8988T (cell line): ENCODE measurements at places on chromosomes 13 and 19.

DNA sequence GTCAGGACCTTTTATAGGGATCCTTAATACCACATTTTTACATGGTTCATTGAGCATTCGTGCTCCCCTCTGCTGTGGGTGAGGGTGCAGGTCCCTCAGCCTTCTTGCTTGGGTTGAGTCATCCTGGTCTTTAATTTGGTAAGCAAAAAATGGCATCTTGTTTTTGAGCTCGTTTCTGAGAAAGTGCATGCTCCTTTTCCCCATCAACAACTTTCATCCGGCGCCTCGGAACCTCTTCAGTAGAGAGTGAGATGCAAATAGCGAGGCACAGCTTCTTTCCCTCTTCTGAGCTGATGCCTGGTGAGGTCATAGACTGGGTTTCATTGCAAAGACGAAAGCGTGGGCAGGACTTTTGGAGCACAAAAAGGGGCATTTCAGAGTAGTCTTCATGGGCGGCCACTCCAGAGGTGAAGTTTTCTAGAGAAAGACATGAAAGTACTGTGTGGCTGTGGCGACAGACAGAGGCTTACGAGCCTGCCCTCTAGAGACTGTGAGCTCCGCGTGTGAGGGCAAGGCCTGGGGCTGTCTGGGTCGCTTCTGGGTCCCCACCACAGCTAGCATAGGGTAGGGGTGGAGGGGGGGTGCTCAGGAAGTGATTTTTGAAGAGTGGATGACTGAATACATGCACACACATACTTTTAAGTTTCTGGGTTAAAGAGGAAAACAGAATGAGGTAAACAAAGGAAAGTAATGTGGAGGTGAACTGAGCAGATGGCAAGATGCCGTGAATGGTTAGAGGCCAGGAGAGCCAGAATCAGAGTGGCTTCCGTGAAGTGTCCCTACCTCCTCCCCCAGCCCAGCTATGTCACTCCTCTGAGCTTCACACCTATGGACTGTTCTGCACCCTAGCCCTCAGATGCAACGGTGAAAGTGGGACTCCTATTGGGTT, 44.3 kb downstream of the BBC3 start:
- no peak for DNase-seq

GRCh38 chr13:60044321-60044720, 119.4 kb downstream of the DIAPH3 start:
- no peak for DNase-seq

DNA sequence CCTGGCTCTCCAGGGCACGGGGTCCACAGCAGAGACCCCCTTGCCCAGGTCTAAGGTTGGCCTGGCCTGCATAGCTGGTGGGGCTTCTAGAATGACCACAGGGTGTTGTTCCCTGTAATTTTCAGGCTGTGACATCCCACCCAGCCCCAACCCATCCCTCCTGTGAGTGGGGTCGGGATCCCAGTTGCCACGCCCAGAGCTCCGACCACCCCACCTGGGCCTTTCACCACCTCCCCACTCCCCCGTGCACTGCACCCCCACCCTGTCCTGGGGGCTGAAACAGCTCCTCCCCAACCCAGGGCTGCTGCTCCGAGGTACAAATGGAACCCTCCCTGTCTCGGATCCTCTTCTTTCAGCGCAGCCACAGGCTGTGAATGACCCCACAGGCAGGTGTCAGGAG, 8.4 kb upstream of the SLC7A10 start:
- no peak for DNase-seq

DNA sequence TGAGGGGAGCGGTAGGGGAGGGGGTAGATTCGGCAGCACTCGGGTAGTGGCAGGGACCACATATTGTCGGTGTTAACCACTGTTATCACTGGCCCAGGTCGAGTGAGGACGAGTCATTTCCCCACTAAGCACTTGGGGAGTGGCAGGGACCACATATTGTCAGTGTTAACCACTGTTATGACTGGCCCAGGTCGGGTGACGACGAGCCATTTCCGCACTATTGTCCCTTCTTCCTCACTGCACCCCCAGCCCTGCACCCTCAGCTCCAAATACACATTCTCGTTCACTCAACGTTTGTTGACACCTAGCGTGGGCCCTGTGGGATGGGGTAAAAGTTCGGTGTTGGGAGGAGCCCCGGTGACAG, 467 bp upstream of the CLN5 start:
- DNase-seq: no peak

GRCh38 chr13:113843063-113843654, 20.7 kb downstream of the GAS6 start:
- DNase-seq: no peak

GRCh38 chr19:18340990-18341868, 831 bp downstream of the PGPEP1 start:
- peak; percentile 61 for DNase-seq

DNA sequence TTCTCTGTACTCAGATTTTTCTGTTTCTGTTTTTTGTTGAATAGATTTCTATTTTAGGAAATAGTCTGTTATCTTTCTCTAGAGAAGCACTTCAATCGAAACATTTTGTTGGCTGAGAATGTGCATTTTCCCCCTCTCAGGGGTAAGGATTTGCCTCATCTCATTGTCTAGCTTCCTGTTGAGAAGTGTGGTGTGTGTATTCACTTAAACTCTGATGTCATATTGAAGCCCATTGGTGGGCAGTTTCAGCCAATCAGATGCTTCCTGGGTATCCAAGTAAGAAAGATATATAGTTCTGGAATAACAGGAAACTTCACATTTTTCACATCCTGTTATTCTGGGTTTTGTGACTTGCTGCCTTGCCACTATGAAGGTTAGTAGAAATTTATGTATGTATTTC, 87.6 kb downstream of the ARHGEF7 start:
- DNase-seq: no peak

DNA sequence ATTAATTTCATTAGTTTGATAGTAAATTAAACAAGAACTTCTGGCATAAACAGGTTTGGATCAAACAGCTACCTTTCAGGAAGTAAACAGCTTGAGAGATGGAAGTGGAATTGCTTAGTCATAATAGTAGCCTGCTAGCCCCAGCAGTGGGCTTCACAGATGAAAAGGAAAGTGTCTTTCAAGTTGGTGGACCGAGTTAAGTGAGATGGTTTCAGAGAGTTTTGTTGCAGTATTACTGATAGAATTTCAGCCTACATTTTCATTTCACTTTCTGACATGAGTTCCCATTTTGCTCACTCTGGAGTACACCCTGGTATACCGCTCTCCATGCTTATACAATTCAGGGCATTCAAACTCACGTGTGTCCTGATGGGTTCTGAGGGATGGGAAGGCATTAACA, 2.0 kb upstream of the PTOV1 start:
- no peak for DNase-seq

DNA sequence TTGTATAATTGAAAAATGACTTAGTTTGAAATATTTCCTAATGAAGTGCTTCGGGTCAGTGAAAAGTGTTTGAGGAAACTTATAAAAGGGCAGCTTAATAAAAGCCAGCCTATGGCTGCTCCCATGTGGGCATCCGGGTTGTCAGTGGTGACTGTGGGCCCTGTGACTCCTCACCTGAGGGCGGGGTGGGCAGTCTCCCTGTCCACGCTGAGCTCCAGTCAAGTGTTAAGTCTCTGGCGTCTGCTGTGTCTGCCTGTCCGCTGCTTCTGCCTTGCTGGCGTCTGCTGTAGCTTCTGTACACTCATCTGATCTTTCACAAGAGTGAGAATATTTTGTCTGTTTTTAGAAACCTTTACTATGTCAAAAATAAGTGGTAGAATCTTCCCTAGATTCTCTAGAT, 7.1 kb downstream of the LAMP1 start:
- no peak for DNase-seq

DNA sequence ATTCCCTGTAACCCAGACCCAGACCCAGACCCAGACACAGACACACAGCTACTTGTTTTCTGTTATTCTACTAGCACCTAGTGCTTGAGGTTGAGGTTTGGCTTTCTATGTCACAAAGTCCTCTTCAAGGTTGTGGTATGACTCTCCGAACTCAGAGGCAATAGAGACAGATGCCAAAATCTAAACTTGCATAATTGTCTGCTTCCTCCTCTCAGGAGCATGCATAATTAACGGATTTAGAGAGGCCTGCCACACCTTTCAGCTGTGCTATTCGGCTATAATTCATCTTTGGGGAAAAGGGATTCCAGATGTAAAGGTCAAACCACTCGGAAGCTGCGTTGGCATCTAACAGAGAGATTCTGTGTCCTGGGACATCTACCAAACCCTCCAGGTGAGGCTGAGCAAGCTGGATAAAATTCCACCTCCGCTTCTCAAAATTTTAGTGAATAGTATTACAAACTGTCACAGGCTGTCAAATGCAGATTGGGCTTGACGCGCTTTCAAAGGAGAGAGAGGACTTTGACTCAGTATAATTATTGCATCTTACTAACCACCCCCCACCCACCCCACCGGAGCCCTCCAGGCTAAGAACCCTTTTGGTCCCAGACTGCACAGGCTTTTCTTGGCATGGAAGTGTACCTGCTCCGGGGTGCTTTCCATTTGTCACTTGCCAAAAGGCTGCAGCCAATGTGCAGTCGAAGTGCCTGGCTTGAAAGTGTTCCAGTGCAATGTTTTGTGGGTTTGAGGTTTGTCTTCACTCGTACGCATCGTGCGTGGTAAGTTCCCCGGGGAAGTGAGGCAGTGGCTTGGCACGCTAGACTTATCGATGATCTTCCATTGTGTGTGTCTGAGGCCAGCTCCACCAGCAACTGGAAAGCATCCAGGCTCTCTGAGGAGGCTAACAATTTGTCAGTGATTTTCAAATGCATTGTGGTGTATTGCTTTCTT, 194.1 kb downstream of the TDRD3 start:
- DNase-seq: no peak

GRCh38 chr19:14561847-14562351, 10.0 kb downstream of the NDUFB7 start:
- no peak for DNase-seq

DNA sequence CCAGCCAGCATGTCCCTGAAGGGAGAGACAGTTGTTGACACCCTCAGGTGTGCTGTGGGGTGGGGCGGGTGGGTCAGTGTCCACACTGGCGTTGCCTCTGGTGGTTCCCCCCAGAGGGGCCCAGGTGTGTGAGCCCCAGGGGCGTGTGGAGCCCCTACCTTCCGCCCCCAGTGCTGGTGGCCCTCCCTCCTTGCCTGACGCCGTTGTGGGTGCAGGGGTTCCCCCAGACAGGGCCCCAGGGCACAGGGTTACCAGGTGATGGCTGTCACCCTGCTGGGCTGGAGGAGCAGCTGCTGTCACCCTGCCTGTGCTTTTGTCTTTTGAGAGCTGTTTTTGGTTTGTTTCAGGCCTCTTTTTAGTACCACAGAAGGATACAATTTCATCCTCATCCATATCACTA, 27.2 kb downstream of the ATP4B start:
- no peak for DNase-seq

DNA sequence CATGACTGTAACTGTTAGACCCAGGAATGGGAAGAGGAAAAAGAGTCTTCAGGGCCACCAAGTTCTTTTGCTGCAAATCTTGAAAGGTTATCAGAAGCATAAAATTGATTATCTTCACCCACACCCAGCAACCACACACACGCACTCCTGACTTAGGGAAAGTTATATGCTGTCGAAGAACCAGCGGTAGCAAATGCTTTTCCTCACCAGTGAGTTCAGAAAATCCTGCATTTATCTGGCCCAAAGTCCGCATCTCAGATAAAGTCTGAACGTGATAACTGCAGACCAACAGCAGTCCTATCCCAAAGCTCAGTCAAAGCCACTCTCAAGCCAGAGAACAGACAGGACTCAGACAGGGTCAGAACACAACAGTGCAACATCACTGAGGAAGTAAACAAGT, 115.6 kb downstream of the IRS2 start:
- DNase-seq: no peak

DNA sequence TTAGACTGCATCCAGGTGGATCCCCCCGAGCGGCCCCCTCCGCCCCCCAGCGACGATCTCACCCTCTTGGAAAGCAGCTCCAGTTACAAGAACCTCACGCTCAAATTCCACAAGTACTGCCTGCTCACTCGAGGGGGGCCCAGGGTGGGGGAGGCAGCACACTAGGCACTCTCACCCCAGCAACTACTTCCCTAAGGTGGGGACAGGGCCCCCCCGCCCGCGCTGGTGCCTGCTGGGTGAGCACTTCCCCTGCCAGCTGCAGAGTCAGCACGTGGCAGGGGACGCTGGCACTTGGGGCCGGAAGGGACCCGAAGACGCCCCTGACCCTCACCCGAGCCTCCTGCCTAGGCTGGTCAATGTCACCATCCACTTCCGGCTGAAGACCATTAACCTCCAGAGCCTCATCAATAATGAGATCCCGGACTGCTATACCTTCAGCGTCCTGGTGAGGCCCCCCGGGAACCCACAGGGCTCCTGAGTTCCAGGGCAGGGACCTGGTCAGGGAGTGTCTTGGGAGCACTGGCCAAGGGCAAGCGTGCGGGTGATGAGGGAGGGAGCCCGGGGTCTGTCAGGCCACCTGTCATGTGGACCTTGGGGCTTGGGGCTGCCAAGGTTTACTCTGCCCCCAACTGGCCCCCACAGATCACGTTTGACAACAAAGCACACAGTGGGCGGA, 5.2 kb downstream of the MCOLN1 start:
- DNase-seq: no peak

DNA sequence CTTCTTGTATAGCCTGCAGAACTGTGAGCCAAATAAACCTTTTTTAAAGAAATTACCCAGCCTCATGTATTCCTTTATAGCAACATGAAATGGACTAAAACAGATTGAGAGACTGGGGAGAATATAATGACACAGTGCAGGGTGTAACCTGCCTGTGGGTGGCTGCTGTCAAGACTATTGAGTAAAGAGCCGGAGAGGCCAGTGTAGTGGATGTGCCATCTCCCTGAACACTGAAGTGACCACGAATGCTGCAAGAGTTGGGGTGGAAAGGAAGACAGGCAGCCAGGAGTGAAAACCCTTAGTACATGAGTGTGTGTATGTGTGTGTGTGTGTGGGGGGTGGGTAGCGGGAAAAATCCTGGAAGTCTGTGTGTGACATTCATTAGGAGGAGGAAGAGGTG, 55.2 kb upstream of the FLT1 start:
- DNase-seq: no peak

DNA sequence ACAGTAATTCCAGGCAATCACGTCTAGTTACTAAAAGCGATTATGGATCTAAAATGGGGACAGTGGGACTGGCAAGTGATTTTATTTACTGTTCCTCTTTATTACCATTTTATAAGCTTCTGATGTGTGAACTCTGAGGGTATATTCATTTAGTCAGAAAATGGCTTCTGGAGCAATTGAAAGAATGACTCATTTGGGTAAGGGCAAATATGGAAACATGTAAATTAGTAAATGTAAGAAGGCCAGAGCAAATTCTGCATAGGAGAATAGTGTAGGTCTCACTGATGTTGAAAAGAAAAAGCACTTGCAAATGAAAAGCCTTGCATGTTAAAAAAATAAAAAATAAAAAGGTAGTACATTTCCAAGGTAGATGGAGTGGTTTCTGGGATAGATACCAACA, 262.2 kb downstream of the KLF5 start:
- no peak for DNase-seq

- no peak for DNase-seq
These were observed 905 bp downstream of the TBXA2R start for GRCh38 chr19:3605770-3606169.

DNA sequence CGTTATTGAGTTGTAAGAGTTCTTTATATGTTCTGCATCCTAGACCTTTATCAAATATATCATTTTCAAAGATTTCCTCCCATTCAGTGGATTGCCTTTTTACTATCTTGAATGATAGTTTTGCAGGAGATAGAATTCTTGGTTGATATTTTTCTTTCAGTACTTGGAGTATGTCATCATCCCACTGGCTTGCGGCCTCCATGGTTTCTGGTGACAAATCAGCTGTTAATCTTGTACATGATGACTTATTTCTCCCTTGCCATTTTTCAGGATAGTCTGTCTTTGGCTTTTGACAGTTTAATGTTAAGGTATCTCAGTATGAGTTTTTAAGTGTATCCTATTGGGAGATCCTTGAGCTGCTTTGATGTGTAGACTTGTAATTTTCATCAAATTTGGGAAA, 8.5 kb downstream of the ZNF557 start:
- DNase-seq: no peak
